ENCODE measurements at places on chromosomes 6 and 20.

GRCh38 chr6:121849477-121849876 lies 414.0 kb downstream of the GJA1 start:
- no peak for DNase-seq

- DNase-seq: no peak
These were observed 558.4 kb upstream of the CDH4 start for GRCh38 chr20:60693496-60694133.

- DNase-seq: no peak
These were observed 11.0 kb downstream of the DHX35 start for GRCh38 chr20:38973107-38973506.

GRCh38 chr6:29847871-29848630 lies 20.4 kb downstream of the HLA-G start:
- peak; percentile 79 for DNase-seq

GRCh38 chr6:91664327-91664959 lies 1077.6 kb upstream of the MAP3K7 start:
- DNase-seq: no peak

DNA sequence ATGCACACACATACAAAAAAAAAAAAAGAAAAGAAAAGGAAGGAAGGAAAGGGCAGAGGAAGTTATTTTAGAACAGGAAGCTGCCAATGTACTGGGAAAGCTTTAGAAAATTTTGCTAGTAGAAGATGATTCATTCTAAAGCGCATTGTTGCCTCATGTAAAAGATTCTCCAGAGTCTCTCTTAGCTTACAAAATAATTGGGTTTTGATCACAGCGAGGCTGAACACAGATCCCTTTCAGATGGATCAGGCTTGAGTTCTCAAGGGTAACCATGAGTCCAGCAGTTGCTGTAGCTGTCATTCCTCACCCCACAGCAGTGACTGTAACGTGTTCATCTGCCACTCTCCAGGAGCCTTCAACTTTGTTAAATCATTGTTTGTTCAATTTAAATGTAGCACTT lies 81.9 kb downstream of the PHACTR2 start:
- DNase-seq: no peak

DNA sequence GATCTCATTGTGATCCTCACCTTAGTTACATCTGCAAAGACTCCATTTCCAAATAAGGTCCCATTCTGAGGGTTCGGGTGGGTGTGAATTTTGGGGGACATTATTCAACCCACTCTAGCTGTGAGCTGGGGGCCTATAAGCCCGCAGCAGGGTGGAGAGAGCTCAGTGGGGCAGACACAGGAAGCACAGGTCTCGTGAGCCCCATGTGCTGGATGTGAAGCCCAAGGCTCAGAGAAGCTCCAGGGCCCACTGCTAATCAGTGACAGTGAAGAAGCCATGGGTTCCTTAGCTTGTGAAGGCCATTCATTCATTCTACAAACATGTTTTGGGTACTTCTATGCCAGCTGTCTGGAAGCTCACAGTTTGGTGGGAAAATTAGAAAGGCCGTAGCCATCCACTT lies 47.5 kb downstream of the CHMP4B start:
- DNase-seq: no peak

DNA sequence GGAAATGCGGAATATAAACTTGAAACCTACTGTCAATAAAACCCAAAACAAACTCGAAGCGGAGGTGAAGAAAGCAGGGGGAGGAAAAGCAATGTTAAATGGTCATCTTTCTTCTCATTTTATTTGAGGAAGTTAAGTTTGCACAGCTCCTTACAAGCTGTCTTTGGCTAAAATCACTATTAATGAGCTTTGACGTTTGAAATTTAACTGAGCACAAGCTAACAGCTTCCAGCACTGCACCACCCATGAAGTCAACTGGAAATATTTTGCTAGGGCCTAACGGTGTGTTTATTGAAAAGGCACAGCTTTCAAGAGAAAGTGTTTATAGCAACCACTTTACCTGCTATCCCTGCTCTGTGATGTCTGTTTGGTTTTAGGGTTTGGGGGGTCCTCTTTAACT lies 103.8 kb downstream of the PKHD1 start:
- DNase-seq: no peak

- no peak for DNase-seq
These were observed 404.9 kb upstream of the MMS22L start for GRCh38 chr6:97687916-97688315.

DNA sequence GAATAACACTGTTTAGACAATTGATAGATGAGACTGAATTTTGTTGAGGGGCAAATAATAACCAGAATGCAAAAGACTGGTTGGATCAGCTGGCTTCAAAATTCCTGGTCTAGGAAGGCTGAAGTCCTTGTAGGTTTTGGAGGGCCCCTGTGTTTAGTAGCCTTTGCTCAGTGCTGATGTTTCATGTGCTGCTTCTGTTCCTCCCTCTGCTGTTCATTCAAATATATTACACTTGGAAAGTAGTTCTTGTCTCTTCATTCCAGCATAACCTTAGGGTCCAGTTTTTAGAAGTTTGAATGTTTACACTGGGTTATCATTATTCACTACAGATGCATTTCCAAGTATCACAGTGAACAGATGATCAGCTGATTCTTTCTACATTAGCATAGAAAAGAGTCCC lies 72.5 kb downstream of the FLRT3 start:
- no peak for DNase-seq

GRCh38 chr6:52562911-52563310 lies 13.9 kb downstream of the TRAM2 start:
- no peak for DNase-seq

DNA sequence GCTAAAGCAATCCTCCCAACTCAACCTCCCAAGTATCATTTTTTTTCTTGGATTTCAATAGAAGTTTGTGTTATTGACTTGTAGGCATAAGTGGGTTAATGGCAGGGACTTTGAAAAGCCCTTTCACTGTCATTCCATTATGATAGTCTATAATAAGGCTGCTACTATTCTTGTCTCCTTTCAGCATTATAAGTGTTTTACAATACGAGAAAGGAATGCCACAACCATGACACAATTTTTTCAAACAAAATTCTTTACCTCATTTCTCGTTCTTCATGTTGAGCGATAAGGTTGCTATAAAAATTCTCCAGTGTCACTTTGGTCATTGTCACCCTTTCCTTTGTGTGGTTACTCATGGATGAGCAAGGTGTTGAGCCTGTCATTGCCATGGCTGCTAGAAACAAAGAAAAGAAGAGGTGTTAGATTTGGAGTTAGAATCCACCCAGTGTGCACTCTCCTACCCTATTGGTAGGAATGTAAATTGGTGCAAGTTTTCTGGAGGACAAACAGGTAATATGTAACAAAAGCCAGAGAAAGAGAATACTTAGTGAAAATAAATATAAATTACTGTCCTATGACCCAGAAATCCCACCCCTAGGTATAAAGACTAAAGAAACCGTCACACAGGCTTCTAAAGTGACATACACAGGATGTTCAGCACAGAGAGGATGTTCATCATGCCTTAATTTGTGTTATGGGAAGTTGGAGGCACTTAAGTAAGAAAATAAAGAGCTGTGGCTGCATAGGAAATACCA lies 7.3 kb downstream of the STK38 start:
- DNase-seq: no peak

GRCh38 chr6:137724018-137724403 lies 143.0 kb upstream of the TNFAIP3 start:
- DNase-seq: no peak

DNA sequence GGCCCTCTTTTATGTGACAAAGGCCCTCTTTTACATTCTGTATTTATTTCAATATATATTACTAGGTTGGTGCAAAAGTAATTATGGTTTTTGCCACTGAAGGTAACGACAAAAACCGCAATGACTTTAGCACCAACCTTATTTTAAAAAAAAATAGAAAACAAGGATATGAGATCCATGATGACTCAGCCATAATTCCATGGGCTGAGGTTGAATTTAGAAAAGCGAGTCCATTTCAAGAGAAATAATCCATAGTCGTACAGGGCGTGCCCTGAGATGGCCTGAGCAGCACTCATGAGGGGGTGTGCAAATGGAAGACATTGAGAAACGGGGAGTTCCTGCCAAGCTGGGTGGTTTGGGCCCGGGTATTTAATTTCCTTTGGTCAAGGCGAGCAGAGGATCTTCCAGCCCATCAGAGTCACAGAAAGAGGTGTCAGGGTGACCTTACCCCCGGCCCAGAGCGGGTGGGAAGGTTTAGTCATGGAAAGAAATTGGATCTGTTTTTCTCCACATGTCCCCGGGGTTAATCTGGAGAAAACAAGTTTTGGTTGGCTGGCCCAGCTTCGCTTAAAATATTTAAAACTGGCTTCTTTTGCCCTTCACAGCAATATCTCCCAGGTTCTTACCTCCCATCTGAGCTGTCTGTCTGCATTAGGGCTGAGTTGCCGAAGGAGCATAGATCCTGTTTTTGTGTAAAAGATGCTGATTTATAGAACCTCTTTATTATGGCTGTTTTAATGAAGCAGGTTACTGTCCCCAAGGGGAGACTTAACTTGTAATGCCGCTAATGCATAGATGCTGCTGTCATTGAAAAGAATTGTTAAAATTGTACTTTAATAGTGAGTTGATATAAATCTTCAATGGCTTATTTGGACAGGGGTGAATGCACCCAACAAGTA lies 255.6 kb downstream of the PREX1 start:
- no peak for DNase-seq

GRCh38 chr6:37625591-37626374 lies 71.9 kb downstream of the MDGA1 start:
- no peak for DNase-seq

DNA sequence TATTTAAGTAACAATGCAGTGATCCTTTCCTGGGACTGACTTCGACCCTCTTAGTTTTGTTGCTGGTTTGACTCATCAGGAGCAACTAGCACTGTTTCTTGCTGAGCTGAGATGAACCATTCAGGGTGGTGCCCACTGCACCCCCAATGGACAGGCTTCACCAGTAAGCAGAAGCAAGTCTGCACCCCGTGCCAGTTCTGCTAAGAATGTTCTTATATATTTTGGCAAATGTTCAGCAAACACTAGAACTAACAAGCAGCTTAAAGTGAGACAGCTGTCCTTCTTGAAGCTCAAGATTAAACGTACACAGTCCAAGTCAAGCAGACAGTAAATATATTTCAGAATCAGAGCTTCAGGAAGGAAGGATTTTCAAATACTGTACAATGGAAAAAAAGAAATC lies 561.3 kb upstream of the CDH4 start:
- no peak for DNase-seq

DNA sequence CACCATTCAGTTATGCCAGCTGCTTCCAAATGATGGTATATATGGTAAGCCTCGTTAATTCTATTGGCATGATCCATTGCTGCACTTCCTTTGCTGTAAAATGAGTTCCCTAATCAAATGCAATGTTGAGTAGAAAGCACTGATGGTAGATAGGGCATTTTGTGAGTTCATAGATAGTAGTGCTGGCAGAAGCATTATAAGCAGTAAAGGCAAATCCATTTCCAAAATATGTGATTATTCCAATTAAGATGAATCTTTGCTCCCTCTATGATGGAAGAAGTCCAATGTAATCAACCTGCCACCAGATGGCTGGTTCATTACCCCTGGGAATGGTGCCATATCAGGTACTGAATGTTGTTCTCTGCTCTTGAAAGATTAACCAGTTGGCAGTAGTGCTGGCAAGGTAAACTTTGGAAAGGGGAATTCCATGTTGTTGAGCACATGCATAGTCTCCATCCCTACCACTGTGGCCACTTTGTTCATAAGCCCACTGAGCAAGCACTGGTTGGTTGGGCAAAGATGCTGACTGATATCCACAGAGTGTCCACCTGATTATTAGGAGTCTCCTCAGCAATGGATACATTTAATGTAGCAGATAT lies 5.6 kb upstream of the TBPL1 start:
- DNase-seq: no peak

DNA sequence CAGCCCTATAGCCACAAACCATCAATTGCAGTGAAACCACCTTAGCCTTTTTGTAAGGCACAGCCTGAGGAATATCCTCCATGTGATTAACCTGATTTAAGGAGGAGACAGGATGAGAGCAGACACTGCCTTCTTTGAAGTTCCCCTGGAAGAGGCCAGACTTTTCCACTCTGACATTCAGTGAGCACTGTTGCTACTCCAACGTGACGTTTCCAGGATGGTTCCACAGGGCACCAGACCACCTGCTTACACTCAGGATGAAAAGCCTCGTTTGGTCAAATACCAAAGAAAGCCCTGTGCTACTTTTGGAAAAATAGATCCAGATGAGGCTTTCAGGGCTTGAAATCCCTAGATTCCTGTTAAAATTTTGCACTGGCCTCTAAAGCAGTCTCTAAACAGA lies 1102.1 kb upstream of the FLRT3 start:
- DNase-seq: no peak

- DNase-seq: no peak
These were observed 2.1 kb upstream of the OSBPL2 start for GRCh38 chr20:62236200-62236599.

GRCh38 chr20:43895235-43895634 lies 19.4 kb upstream of the TOX2 start:
- DNase-seq: no peak

GRCh38 chr6:2222275-2222842 lies 23.0 kb downstream of the GMDS start:
- DNase-seq: no peak

Data from stimulated activated CD4-positive, alpha-beta T cell treated with anti-CD3 and anti-CD28 coated beads, TNF-alpha, amount 100 ng/mL, for 24 hours (primary cell).